Stimulated activated CD8-positive, alpha-beta memory T cell treated with anti-CD3 and anti-CD28 coated beads, Interleukin-4, amount 100 ng/mL, for 24 hours (primary cell): ENCODE measurements at places on chromosomes 3 and 15.
A peak's percentile ranks its signal among the peaks of the same experiment; 100 is the strongest.

DNA sequence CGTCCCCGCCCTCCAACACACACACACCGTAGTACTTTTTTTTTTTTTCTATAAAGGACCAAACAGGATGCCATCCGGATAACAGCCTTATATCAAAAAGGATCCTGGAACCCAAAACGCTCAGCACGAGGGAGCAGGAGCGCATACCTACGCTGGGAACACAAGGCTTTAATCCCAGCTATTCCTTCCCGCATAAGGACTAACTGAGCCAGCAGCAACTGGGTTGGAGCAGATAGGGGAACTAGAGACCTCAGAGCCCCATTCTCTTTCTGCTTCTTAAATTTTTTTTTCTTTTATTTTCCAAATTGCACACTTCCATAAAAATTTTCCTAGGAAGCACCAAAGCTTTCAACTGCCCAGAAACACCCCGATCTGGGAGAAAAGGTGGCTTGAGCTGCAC is 1.3 kb downstream of the TRANK1 start:
- DNase-seq = no peak

GRCh38 chr3:196947136-196947859 is 5.0 kb upstream of the NCBP2 start:
- DNase-seq = no peak

DNA sequence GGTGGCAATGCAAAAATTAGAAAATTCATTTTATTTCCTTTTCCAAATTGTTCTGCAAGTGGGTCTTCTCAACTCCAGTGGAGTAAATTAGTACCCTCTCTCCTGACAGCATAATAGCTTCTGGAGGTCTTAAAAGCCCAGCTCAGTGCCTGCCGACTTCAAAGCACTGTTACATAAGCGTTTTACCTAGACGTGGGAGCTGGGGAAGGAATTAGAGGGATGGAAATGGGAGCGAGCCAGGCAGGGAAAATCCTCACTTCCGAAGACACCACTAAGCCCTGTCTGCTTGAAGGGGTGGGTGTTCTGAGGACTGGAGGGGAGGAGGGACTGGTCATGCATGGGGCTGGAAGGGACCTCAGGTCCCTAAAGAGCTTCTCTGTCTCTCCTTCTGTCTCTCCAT is 77.2 kb upstream of the SLC6A1 start:
- no peak for DNase-seq

DNA sequence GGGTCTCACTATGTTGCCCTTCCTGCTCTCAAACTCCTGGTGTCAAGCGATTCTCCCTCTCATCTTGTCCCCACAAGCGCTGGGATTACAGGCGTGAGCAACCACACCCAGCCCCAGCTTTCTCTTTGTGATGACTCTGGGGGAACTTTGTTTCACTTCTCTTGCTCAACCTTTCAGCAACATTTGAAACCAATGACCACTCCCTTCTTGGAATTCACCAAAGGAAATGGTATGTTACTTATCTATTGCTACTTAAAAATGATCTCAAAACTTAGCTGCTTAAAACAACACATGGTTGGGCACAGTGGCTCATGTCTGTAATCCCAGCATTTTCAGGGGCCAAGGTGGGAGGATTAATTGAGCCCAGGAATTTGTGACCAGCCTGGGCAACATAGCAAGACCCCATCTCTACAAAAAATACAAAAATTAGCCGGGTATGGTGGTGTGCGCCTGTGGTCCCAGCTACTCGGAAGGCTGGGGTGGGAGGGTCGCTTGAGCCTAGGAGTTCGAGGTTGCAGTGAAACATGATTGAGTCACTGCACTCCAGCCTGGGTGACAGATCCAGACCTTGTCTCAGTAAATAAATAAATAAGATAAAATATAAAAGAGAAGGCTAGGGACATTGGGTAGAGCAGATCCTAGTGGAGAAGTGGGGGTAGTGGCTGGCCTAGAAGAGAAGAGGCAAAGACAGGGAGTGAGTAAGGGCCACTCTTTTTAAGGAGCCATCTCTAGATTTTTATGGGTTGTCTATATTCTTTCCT is 10.3 kb upstream of the COPG1 start:
- no peak for DNase-seq

GRCh38 chr3:107927361-107928083 is 163.3 kb downstream of the CD47 start:
- DNase-seq = peak; percentile 58

DNA sequence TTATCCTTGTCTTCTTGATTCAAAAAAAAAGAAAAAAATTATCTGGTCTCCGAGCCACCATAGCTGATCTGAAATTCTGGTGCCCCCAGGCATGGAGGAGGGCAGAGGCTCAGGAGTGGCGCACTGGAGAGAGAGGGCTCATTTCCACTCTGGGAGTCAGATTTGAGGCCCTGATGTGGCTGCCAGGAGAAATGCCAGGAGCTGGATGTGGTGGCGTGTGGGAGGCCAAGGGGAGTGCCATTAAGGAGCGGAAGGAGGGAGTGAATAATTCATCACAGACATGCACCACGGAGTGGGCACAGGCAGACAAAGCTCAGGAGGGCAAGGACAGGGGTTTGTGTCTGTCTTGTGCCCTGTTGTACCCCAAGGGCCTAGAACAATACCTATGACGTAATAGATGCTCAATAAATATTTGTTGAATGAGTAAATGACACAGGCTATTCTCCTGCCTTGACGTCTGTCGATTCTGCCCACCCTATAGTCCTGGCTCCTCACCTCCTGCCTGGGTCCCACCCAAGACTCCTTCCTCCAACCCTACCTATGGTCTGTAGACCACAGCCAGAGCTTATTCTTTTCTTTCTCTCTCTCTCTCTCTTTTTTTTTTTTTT is 12.0 kb upstream of the GRIP2 start:
- no peak for DNase-seq

- DNase-seq = no peak
These were observed 507.2 kb downstream of the MAGI1 start for GRCh38 chr3:65531499-65531898.

- DNase-seq = no peak
These were observed 1.1 kb upstream of the PLCH1 start for GRCh38 chr3:155745795-155746550.

DNA sequence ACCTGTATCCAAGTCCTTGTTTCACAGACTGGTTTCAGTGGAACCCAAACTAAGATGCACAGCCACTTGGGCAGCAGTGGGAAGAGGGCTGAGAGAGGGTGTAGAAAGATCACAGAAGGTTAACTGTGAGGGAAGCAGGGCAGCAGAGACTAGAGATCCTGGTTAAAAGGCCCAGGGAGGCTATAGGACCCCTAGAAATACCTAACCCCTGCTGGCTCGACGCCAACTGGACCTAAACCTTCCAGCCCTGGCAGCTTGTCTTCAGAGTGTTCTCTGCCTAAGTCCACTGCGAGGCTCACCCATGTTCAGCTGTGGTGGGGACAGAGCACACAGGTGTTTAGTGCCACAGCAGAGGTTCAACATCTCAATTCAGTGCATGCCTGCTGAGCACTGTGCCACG is 96.5 kb downstream of the ZNF621 start:
- no peak for DNase-seq

DNA sequence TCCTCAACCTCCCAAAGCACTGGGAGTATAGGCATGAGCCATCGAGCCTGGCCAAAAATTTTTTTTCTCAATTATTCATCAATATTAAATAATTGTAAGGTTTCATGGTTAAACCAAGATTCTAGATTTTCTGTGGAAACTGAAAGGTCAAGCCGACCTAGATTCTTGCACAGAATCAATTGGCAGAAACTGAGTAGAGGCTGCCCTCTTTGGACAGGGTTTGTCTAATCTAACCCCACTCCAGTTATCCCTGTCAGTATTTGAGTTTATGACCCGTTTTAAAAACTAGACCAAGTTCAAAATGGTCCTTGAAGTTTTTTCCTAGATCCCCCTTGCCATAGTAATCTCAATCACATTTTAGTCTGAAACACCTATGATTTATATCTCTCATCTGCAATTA is 8.6 kb upstream of the ADAM10 start:
- no peak for DNase-seq

DNA sequence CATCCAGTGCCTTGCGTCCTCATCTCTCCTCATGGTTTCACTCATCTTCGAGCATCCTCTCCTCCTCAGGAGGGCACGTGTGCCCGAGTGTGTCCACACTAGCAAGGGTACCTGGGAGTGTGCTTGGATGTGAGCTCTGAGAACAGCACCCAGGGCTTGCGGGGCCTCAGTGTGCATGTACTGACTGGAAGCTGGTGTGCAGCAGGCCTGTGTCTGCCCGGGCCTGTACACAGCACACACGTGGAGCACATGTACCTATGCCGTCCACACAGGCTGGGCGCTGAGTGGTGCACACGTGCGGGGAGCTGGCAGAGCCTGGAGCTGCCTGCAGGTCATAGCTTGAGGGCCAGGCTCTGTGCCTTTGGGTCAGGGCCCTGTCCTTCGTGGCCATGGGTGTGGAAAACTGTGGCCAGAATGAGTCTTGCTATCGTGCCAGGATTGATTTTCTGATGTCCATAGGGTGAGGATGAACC is 34.9 kb downstream of the TSPAN3 start:
- no peak for DNase-seq

GRCh38 chr3:54653456-54654195 is 274.2 kb downstream of the LRTM1 start:
- DNase-seq = no peak

- no peak for DNase-seq
These were observed 53.9 kb downstream of the RAP2B start for GRCh38 chr3:153215966-153216365.

DNA sequence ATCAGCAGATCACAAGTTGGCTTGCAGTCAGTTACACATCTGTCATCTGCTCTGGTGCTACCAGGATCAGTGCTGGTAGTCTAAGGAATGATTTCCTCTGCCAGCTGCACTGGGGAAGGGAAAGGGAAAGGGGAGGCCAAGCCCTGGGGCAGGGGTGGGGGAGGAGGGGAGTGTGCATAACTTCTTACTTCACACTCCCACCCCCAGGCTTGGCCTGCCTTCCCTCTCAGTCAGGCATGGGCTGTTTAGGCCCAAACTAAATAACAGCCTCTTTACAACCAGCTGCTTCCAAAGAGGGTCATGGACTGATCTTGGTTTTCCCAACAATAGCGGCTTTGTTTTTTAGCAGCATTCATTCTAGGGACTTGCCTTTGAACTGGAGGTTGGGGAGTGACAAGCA is 86.1 kb upstream of the PSMD6 start:
- no peak for DNase-seq

- no peak for DNase-seq
These were observed 61.8 kb upstream of the SCN5A start for GRCh38 chr3:38711321-38711720.

- DNase-seq = no peak
These were observed 52.0 kb downstream of the CEMIP start for GRCh38 chr15:80831192-80831591.

DNA sequence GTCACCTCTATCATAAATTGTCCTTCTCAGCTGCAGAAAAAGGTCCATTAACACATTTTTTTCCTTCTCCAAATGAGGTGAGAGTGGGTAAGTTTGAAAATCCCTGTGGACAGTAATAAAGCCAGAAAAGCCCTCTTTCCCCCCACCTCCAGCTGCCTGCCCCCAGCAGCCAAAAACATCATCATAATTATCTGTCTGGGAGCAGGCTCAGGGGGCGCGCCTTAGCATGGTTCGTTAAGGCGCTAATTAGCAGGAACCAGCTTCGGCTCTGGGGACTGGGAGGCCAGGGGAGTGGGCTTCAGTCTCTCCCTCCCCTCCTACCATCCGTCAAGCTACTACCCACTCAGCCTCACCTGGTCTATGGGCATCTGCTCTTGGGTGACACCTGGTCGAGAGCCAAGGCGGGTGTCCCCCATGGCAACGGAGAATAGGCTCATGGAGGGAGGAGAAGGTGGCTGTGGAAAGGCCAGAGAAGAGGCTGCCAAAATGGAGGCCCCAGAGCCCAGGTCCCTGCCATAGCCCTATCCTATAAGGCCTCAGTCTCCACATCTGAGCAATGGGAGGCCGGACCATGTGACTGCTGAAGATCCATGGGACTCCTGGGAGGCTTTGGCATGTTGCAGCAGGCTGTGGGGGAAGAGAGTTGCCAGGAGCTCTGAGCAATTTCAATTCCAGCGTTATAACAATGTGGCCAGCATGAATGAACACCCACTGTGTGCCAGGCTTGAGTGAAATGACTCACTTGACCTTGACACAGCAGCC is 140.1 kb upstream of the LINGO1 start:
- DNase-seq = no peak

GRCh38 chr3:51099794-51100535 is 285.1 kb upstream of the MANF start:
- no peak for DNase-seq

- DNase-seq = peak; percentile 47
These were observed 33.7 kb upstream of the CD47 start for GRCh38 chr3:108124337-108125152.

GRCh38 chr3:133271042-133271441 is 128.8 kb upstream of the BFSP2 start:
- DNase-seq = no peak

GRCh38 chr3:152071924-152072323 is 196.8 kb upstream of the MBNL1 start:
- DNase-seq = no peak

DNA sequence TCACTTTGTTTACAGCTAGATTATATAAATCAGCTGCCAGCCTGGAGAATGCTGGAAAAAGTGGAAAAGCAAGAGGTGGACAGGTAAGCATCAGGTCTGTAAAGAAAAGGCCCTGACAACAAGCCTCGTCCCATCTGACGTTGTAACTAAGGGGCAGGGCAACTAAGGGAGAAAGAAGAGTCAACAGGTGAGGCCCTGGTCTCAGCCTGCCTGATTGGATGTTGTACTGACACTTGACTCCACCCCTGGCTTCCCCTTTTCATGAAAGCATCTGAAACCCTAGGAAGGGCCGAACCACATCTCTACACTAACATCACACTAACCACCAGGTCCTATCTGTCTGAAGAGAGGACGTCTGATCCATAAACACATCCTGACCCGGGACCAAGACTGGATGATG is 357.6 kb upstream of the CFAP20DC start:
- no peak for DNase-seq

DNA sequence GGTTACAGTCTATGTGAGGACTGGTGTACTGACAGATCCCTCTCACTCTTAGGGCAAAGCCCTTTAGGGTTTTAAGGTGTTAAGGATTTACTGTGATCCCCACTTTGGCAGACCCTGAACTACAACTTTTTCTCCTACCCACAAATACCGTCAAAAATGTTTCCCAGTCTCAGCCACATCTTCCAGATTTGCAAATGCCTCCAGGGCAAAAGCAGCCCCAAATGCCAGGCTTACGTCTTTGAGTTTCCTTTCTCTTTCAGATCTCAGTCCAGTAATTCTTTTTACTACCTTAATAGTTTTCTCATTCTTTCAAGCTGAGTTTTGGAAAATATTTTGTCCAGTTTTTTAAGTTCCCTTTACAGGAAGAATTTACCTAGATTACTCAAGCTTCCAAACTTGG is 13.4 kb upstream of the ITGA11 start:
- DNase-seq = no peak
